ENCODE measurements at places on chromosomes 13 and 19. TPM values are rescaled to one million over a fixed set of nuclear protein-coding genes. Genes with fewer than 3 reads are reported as not detected.

ZNF723 gene
- not detected for total RNA-seq

TMIGD2 gene
- total RNA-seq = 1.5 TPM

- no peak overlapping the region for H3K4me3 ChIP-seq
- no peak overlapping the region for H3K27ac ChIP-seq
- no peaks in the 10 kb centered on the region for H3K4me1 ChIP-seq
- no peak for DNase-seq
- no peaks in the 10 kb centered on the region for H3K36me3 ChIP-seq
- no peaks in the 10 kb centered on the region for H3K27me3 ChIP-seq
Observed at GRCh38 chr13:103395139-103395538, 328.9 kb upstream of the SLC10A2 start.

- H3K4me1 ChIP-seq = peaks cover 49% of the 10 kb centered on the region
- H3K36me3 ChIP-seq = no peaks in the 10 kb centered on the region
- no peak overlapping the region for H3K27ac ChIP-seq
- no peak for DNase-seq
Observed at GRCh38 chr13:29921542-29921941, 71.1 kb upstream of the UBL3 start.

PTH2 gene
- not detected for total RNA-seq

ANKLE1 gene
- total RNA-seq = 0.66 TPM

GAS6 gene
- 0.10 TPM for total RNA-seq

CALR3 gene
- not detected for total RNA-seq

DNA sequence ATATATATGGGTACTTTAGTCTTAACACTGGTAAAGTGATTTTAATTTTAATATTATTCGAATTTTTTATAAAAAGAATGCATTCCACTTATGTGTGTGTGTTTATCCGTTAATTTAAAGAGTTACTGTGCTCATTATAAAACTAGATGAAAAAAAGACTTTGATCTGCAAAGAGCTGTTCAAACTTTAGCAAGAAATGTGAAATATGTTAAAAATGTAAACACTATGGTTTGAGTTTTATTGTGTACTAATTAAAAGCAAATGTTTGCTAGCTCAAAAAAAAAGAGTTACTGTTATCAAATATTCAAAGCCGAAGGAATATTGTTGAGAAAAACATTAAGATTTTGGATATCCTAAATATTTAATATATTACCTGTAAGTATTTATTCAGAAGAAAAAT, 34.5 kb downstream of the UFM1 start:
- no peak overlapping the region for H3K4me3 ChIP-seq
- H3K4me1 ChIP-seq = peaks cover 17% of the 10 kb centered on the region
- no peak overlapping the region for H3K27ac ChIP-seq

SHANK1 gene
- not detected for total RNA-seq

DNA sequence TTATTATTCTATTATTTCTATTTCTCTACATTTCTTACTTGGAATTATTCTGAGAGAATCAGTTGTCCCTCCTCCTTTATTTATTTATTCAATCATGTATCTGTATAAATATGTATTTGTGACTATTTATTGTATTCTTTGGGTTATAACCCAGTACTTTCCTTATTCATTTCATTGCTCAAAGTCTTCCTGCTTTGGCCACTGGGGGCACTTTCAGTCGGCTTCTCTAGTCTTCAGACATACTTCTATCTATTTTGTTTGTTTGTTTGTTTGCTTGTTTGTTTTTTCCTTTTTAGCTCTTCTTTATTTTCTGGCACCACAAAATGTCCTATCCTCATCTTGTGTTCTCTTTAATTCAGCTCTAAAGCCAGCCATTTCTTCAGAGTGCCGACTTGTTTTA, 260.4 kb downstream of the NALCN start:
- no peaks in the 10 kb centered on the region for H3K36me3 ChIP-seq
- no peaks in the 10 kb centered on the region for H3K4me1 ChIP-seq
- no peaks in the 10 kb centered on the region for H3K27me3 ChIP-seq
- no peak overlapping the region for H3K4me3 ChIP-seq
- DNase-seq = no peak

AMER2 gene
- not detected for total RNA-seq

GRCh38 chr13:48780713-48781341, 127.1 kb downstream of the CYSLTR2 start:
- DNase-seq = no peak
- H3K4me1 ChIP-seq = peaks cover 7% of the 10 kb centered on the region
- no peak overlapping the region for H3K4me3 ChIP-seq
- H3K27ac ChIP-seq = no peak overlapping the region

GRCh38 chr13:30618186-30618929, 638 bp downstream of the USPL1 start:
- peaks cover 21% of the 10 kb centered on the region for H3K36me3 ChIP-seq
- H3K4me1 ChIP-seq = peaks cover 10% of the 10 kb centered on the region
- peak overlapping the region; percentile 94 for H3K27ac ChIP-seq
- DNase-seq = peak; percentile 49
- peak overlapping the region; percentile 85 for H3K4me3 ChIP-seq
- H3K27me3 ChIP-seq = no peaks in the 10 kb centered on the region

GRCh38 chr19:38654628-38655055, 7.2 kb downstream of the ACTN4 start:
- H3K4me3 ChIP-seq = no peak overlapping the region
- H3K4me1 ChIP-seq = peaks cover 71% of the 10 kb centered on the region
- DNase-seq = peak; percentile 42
- H3K27me3 ChIP-seq = no peaks in the 10 kb centered on the region

DNA sequence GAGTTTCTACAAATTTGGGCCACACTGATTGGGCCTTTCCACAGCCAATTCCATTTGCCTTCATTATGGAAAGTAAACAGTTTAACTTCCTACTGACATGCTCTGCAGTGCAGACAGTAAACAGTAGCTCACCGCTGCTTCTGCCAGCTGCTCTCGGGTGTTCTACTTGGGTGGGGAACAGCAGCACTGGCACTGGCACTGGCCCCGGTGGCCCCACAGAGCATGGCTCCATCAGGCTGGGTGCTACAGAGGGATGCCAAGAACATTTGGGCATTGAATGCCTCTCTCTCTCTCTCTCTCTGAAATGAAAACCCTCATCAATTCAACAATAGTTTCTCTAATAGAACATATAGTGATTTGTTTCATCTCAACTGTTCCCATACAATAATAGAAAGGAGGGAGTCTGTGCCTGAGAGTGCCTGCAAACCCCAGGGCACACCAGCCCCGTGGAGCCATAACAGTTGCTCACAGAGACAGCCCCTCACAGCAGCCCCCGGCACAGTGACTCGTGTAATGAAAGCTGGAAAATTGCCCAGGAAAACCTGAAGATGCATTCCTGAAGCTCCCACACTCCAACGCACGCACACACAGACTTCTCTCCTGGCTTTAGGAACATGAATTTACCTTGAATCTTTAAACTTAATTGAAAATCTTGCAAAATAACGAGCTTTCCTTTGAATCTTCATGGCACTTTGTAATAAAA, 38.2 kb upstream of the GJB6 start:
- peaks cover 6% of the 10 kb centered on the region for H3K27me3 ChIP-seq
- no peaks in the 10 kb centered on the region for H3K36me3 ChIP-seq
- no peak overlapping the region for H3K4me3 ChIP-seq

CCNE1 gene
- 66.3 TPM for total RNA-seq

- H3K27ac ChIP-seq = no peak overlapping the region
- DNase-seq = no peak
- H3K4me1 ChIP-seq = no peaks in the 10 kb centered on the region
Observed at GRCh38 chr19:47633517-47633916, 24.6 kb downstream of the BICRA start.

DLEU7 gene
- 1.2 TPM for total RNA-seq

IL4I1 gene
- not detected for total RNA-seq

DNA sequence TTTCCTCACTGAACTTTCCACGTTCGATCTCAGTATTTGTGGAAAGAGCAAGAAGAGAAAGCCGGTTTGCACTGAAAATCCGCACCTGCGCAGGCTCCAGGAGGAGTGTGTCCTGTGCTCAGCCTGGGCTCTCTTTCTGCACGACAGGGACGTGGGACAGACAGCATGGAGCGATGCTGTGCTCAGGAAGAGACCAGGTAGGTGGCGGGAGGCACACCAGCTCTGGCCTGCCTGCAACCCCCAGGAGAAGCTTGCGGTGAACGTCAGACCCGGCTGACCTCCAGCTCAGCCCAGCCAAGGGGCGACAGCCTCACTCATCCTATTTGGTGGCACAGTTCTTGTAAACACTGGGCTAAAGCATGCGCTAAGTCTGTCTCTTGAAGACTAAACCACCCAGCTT, 35.9 kb downstream of the NAXD start:
- no peaks in the 10 kb centered on the region for H3K36me3 ChIP-seq
- DNase-seq = no peak
- H3K27me3 ChIP-seq = no peaks in the 10 kb centered on the region
- H3K4me1 ChIP-seq = no peaks in the 10 kb centered on the region
- no peak overlapping the region for H3K4me3 ChIP-seq
- H3K27ac ChIP-seq = no peak overlapping the region

- DNase-seq = peak; percentile 97
- no peaks in the 10 kb centered on the region for H3K27me3 ChIP-seq
- H3K36me3 ChIP-seq = no peaks in the 10 kb centered on the region
- H3K4me1 ChIP-seq = peaks cover 16% of the 10 kb centered on the region
- H3K27ac ChIP-seq = peak overlapping the region; percentile 36
Observed at GRCh38 chr19:2385053-2385721, 25.1 kb downstream of the TMPRSS9 start.

KLK12 gene
- total RNA-seq = not detected

SOX1 gene
- total RNA-seq = not detected

DNA sequence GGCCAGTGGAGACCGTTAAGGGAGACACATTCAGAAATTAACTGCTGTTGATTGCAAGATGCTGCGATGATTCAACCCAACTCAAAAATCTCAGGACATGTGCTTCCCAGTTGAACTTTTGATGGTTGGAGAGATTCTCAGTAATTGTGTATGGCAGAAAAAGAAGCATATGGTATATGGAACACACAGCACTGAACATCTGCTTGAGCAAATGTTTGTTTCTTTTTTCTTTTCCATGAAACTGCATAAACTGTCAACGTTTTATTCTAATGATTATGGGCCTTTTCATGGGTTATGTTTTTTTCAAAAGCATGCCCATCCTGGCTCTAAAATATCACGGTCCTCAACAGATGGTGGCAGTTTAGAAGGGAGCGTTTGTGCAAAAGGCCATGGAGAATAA, 40.1 kb upstream of the USP29 start:
- no peak overlapping the region for H3K4me3 ChIP-seq
- no peaks in the 10 kb centered on the region for H3K27me3 ChIP-seq
- DNase-seq = no peak
- no peak overlapping the region for H3K27ac ChIP-seq

DNA sequence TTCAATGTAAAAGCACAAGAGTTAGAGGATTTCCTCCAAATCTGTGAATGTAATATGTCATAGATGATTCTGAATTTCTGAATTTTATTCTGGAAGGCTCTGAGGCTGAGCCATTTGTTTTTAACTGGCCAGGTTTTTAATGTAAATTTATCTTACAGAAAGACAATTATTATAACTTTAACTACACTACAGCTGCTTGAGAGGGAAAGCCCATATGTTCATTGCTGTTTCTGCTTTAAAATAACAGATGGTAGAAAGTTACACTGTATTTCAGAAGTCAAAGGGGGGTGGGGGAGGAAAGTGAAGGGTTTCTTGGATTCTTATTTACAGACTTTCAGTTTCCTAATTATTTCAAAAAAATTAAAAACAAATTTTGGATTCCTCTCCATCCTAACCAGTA, 62.8 kb downstream of the DNAJC15 start:
- no peak for DNase-seq
- H3K4me3 ChIP-seq = no peak overlapping the region
- no peaks in the 10 kb centered on the region for H3K36me3 ChIP-seq
- H3K27ac ChIP-seq = no peak overlapping the region
- no peaks in the 10 kb centered on the region for H3K4me1 ChIP-seq
- H3K27me3 ChIP-seq = no peaks in the 10 kb centered on the region

CACNG8 gene
- total RNA-seq = not detected

CYP2A7 gene
- not detected for total RNA-seq

DNA sequence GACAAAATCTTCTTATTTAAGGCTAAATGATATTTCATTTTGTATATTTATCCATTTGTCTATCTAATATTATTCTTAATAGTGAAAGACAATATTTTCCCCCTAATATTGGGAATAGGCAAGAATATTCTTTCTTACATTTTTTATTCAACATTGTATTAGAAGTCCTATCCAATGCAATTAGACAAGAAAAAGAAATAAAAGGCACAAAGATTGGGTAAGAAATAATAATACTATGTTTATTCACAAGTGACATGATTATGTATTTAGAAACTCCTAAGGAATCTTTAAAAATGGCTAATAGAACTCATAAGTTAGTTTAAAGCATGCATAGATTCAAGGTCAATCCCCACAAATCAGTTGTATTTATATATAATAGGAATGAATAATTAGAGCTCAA, 11.3 kb upstream of the CRYL1 start:
- no peak overlapping the region for H3K27ac ChIP-seq
- DNase-seq = no peak
- H3K4me1 ChIP-seq = no peaks in the 10 kb centered on the region
- no peak overlapping the region for H3K4me3 ChIP-seq
- H3K36me3 ChIP-seq = no peaks in the 10 kb centered on the region

HSH2D gene
- 0.23 TPM for total RNA-seq

GRCh38 chr13:113667771-113668490, 912 bp downstream of the GRK1 start:
- no peaks in the 10 kb centered on the region for H3K4me1 ChIP-seq
- H3K27ac ChIP-seq = no peak overlapping the region
- no peak overlapping the region for H3K4me3 ChIP-seq
- DNase-seq = no peak

B3GNT8 gene
- 10.6 TPM for total RNA-seq

All from SJCRH30 (cell line).